ENCODE measurements at places on chromosomes 7 and 10.

- H3K27ac ChIP-seq: peak overlapping the region; percentile 57
- no peaks in the 10 kb centered on the region for H3K36me3 ChIP-seq
- no peaks in the 10 kb centered on the region for H3K27me3 ChIP-seq
- H3K4me3 ChIP-seq: peak overlapping the region; percentile 2
Observed at GRCh38 chr7:28473571-28474281, 61.4 kb downstream of the CREB5 start.

- H3K27ac ChIP-seq: no peak overlapping the region
- H3K4me1 ChIP-seq: peaks cover 49% of the 10 kb centered on the region
Observed at GRCh38 chr10:119754936-119755335, 29.1 kb downstream of the INPP5F start.

DNA sequence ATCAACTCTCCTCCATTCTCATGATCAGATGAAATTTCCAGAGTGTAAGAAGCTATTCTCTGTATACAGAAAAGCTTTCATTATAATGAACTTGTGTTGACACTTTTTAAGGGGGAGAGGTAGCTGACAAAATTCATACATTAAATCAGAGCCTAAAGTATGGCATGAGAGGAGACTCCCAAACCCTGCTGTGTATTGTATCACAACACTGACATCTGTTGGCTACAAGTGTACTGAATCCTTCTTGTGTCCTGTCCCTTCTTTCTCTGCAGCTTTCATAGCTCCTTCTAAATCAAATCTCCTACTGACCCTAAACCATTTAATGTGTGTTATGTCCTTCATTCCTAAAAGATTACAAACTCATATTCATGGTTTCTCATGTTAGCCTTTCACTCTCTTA is 70.9 kb downstream of the GCC1 start:
- no peaks in the 10 kb centered on the region for H3K36me3 ChIP-seq
- DNase-seq: no peak
- no peak overlapping the region for H3K27ac ChIP-seq
- H3K4me3 ChIP-seq: no peak overlapping the region

DNA sequence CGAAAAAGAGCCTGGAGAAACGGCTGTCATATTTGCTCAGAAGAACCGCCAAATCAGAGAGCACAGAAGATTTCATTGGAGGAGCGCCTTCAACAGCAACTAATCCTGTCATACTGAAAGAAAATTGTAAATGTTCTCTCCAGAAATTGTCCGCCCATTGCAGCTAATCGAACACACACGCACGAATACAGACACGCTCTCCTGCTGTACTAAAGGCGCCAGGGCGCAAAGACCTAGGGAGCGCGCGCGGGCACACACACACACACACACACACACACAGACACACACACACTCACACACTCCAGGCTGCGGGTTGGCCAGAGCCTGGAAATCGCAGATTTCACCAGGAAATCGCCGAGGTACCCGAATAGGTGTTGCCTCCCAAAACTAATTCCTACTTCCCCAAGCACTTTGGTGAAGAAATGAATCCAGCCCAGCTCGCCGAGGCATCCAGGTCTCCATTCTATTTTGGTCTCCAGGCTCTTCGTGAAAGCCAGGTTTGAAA is at the start of gene CHRM2:
TSS of gene CHRM2 (plus strand) at position 157 of the 505 bp plus-strand sequence. CDS start 146,214 bp downstream, outside the sequence.
- H3K27me3 ChIP-seq: peaks cover 14% of the 10 kb centered on the region
- no peak for DNase-seq
- peak within 1 kb of the TSS; percentile 70 for H3K27ac ChIP-seq
- H3K36me3 ChIP-seq: no peaks in the 10 kb centered on the region
- H3K4me1 ChIP-seq: peaks cover 11% of the 10 kb centered on the region
- H3K4me3 ChIP-seq: peak within 1 kb of the TSS; percentile 59

DNA sequence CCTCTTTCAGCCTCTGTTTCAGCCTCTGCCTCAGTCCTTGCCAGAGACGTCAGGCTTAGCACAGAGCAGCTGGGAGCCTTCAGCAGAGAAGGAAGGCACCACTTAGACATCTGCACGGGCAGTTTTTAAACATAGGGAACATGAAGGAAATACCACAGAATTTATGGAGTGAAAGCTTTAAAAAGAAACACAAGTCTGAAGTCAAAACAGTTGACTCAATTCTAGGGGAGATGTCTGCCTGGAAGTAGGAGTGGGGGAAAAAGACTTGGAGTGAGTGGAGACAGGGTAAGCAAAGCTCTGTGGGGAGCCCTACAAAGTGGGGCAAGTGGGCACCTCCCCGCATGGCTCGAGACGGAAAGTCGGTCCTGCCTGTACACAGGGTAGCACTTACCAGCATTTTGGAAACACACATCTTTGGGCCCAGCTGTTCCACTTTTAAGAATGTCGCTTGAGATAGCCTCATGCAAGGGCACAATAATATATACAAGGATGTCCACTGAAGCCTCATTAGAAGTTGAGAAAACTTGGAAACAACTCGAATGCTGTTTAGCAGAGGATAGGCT is 5.0 kb upstream of the TBXAS1 start:
- H3K36me3 ChIP-seq: no peaks in the 10 kb centered on the region
- no peaks in the 10 kb centered on the region for H3K4me1 ChIP-seq
- H3K27me3 ChIP-seq: no peaks in the 10 kb centered on the region
- peak; percentile 53 for DNase-seq
- no peak overlapping the region for H3K4me3 ChIP-seq
- no peak overlapping the region for H3K27ac ChIP-seq

DNA sequence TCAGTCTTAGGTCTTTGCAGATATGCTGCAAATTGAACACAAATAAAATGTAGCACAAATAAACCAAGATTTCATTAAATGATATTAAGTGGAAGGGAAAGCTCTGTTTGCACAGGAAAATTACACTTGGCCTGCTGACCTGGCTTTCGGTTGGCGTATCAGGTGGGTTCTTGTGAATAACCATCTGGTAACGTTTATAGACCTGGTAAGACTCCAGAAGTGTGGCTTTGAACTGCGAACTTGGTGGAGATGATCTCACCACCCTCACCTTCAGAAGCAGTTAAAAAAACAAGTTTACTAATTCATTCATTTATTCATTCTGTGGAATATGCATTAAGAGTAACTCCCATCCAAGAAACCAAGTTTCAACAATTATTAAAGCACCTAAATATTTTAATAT is 28.1 kb downstream of the ATE1 start:
- no peak overlapping the region for H3K4me3 ChIP-seq
- H3K4me1 ChIP-seq: peaks cover 8% of the 10 kb centered on the region
- peaks cover 63% of the 10 kb centered on the region for H3K36me3 ChIP-seq
- H3K27ac ChIP-seq: no peak overlapping the region

DNA sequence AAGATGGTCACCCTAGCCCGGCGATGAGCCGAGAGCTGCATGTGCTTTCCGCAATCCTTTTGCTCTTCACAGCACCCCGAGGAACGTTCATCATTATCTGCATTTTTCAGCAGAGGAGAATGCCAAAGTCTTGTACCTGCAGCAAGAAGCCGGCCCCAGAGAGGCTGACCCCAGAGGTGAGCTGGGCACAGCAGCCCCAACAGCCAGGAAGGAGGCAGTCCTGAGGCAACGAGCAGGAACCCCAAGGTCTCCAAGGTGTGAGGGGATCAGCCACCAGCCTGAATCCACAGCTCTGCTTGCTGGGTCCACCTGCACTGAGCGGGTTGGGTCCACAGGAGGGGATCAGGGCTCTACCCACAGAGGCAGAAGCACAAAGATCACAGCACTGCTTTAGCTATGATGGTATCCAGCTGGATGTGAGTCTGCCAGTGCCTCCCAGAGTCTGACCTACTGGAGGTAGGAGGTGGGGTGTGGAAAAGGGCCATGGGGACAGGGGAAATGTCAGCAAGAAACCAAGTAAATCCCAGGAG is 16.8 kb upstream of the GDF10 start:
- no peaks in the 10 kb centered on the region for H3K4me1 ChIP-seq
- no peak for DNase-seq
- no peaks in the 10 kb centered on the region for H3K27me3 ChIP-seq
- H3K36me3 ChIP-seq: no peaks in the 10 kb centered on the region

GRCh38 chr7:26624839-26625238 is 239.6 kb downstream of the SKAP2 start:
- no peak overlapping the region for H3K4me3 ChIP-seq
- H3K36me3 ChIP-seq: no peaks in the 10 kb centered on the region
- H3K4me1 ChIP-seq: no peaks in the 10 kb centered on the region
- no peaks in the 10 kb centered on the region for H3K27me3 ChIP-seq
- no peak for DNase-seq

GRCh38 chr10:1747590-1748157 is 10.3 kb upstream of the ADARB2 start:
- H3K4me3 ChIP-seq: no peak overlapping the region
- no peaks in the 10 kb centered on the region for H3K27me3 ChIP-seq
- peak; percentile 53 for DNase-seq

DNA sequence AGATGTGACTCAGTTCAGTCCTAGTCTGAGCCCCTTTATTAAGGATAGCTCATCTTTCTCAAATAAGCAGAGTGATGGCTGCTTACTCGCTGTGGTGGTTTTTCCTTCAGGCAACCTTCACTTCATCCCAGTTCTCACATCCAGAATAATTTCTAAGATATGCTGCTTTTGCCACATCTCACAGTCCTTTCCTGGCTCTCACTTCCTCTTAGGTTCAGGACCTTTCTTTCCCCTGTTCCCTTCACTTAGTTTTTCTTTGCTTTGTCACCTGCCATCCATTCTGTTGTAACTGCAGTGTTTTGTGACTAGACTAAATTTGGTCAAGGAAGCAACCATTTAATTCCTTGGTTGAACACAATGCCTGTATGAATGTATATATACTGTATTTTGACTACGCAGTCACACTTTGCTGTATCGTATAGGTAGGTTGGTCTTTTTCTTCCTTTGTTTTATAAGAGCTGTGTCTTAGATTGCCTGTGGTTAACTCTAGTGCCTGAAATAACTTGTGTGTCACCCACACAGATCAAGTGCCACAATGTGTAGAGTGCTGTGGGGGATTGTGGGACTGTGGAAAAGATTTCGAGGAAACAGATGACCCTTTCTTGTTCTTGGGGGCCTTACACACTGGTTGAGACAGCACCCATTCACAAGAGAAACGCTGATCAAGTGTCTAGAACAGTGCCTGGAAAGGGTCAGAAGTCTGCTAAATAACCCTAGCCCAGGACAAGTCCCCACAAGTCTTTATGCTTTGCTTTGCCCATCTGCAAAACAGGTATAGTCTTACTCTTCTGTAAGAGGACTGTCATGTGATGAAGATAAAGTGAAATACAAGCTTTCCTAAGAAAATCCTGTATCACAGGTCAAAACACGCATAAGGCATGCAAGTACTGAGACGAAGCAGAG is 2.6 kb downstream of the ZNF655 start:
- DNase-seq: no peak
- H3K36me3 ChIP-seq: peaks cover 69% of the 10 kb centered on the region
- H3K4me3 ChIP-seq: no peak overlapping the region
- peak overlapping the region; percentile 11 for H3K27ac ChIP-seq

- DNase-seq: no peak
- peaks cover 7% of the 10 kb centered on the region for H3K36me3 ChIP-seq
- H3K27me3 ChIP-seq: no peaks in the 10 kb centered on the region
- no peak overlapping the region for H3K27ac ChIP-seq
Observed at GRCh38 chr7:127894588-127894987, 136.6 kb downstream of the LRRC4 start.

GRCh38 chr7:130379019-130379418 is 1.3 kb upstream of the CPA1 start:
- H3K4me3 ChIP-seq: no peak overlapping the region
- H3K27me3 ChIP-seq: no peaks in the 10 kb centered on the region
- no peaks in the 10 kb centered on the region for H3K36me3 ChIP-seq
- peaks cover 18% of the 10 kb centered on the region for H3K4me1 ChIP-seq
- H3K27ac ChIP-seq: no peak overlapping the region

DNA sequence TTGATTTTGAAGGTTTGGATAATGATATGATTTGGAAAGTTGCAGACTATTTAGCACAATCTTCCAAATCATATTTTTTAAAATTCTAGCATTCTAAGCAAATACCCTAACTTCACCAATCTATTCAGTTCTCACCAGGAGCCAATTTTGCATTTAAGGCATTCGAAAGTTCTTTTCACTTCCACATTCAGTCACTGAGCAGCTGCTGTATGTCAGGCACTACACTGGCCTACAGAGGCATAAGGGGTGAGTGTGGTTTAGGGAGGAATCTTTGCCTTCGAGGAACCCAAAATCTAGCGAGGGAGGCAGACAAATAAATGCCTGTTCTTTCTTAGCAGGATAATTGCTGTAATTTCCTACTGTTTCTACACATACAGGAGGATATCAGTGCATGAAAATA is 10.7 kb upstream of the UCN3 start:
- no peak overlapping the region for H3K4me3 ChIP-seq
- no peaks in the 10 kb centered on the region for H3K36me3 ChIP-seq
- no peak for DNase-seq
- no peaks in the 10 kb centered on the region for H3K27me3 ChIP-seq

DNA sequence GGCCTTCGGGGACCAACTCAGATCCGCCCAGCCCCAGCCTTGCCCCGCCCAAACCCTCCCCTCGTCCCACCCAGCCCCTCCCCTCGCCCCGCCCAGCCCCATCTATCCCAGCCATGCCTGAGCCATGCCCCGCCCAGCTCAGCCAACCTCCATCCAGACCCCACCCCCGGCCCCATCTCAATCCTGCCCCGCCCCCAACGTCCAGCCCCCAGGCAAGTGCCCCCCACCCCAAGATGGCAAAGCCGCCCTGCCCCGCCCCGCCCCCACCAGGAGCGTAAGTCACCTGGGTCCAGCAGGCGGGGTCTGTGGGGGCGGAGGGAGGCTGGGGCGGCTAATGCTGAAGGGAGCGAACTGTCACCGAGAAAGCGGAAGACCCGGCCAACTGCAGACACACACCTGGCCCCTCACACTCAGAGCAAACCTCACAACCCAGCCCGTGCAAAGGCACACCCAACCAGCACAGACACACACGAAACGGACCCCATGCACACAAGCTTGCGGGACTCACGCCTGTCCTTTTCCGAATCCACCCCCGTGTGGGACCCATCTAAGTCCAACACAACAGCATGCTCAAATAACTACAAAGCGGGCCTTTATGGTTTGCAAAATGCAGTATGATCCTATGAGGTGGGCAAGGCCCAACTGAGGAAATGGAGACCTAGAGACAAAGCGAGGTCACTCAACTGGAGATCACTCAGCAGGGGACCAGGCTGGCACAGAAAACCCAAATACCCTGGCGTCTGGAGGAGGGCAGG is 11.5 kb upstream of the OGA start:
- H3K36me3 ChIP-seq: peaks cover 17% of the 10 kb centered on the region
- H3K4me3 ChIP-seq: peak overlapping the region; percentile 54
- peak overlapping the region; percentile 65 for H3K27ac ChIP-seq

GRCh38 chr10:59865101-59865500 is 41.3 kb downstream of the CCDC6 start:
- peak overlapping the region; percentile 41 for H3K27ac ChIP-seq
- no peak for DNase-seq
- H3K27me3 ChIP-seq: no peaks in the 10 kb centered on the region

GRCh38 chr7:41731493-41732435 is 28.9 kb upstream of the INHBA start:
- no peaks in the 10 kb centered on the region for H3K36me3 ChIP-seq
- H3K4me3 ChIP-seq: no peak overlapping the region
- H3K27ac ChIP-seq: no peak overlapping the region
- no peak for DNase-seq
- no peaks in the 10 kb centered on the region for H3K27me3 ChIP-seq

DNA sequence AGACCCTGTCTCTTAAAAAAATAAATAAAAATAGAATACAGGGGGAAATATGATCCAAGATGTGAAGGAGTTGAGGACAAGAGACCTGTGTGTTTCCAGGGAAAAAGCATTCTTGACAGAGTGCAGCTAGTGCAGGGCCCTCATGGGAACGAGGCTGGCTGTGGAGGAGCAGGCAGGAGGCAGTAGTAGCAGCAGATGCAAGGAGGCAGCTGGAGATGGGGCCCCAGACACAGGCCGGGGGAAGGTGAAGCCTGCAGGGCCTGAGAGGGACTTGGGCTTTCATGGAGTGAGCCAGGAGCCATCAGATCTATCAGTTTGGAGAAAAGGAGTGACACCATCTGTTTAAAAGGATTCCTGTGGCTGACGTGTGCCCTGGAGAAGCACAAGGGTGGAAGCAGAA is 71.4 kb upstream of the ZNF438 start:
- H3K36me3 ChIP-seq: no peaks in the 10 kb centered on the region
- no peak overlapping the region for H3K27ac ChIP-seq
- H3K4me3 ChIP-seq: no peak overlapping the region
- no peak for DNase-seq

Measured in esophagus muscularis mucosa (tissue), 4 donors.